ENCODE measurements at places on chromosomes 12 and 14.

- DNase-seq: no peak
Measured at GRCh38 chr14:35215110-35215813, 76.9 kb upstream of the PSMA6 start.

- DNase-seq: peak; percentile 14
Measured at GRCh38 chr14:99729991-99730875, 46.1 kb downstream of the CYP46A1 start.

- DNase-seq: no peak
Measured at GRCh38 chr12:95185072-95185471, 32.2 kb downstream of the FGD6 start.

DNA sequence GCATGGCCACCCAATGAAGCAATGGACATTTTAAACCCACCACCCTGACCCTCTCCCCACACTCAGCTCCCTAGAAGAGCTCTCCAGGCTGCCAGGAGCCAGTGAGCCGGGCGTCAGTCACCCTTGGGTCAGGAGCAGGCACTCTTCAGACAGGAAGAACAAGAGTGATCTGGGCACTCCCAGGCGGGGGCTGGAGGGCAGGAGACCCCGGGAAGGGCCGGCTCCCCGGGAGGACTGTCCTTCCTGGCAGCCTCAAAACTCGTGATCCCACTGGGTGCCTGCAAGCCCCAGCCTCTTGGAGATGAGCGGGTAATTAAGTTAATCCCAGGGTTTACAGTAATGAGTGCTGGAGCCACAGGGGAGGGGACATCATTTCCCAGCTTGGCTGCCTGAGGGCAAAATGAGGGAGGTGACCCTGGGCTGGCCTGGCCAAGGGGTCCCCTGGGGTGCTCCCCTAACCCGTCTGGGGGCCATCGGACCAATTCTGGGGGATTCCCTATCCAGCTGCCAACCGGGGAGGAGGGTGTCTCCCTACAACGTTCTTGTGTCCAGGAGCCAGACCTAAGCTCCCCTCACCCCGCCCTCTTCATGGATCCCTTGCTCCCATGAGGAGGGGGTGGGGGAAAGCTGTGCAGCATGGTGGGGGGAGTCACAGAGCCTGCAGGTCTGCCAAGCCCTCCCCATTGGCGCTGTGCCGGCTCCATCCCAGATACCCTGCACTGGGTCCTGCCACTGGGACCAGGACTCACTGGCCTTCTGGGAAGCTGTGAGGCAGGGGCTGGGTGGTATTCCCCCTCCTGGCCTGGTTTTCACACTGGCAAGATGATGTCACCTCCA lies 59.2 kb downstream of the CCNK start:
- DNase-seq: no peak

- peak; percentile 2 for DNase-seq
Measured at GRCh38 chr12:6688543-6688998, 604 bp downstream of the ZNF384 start.

GRCh38 chr14:31717294-31718085 lies 156.3 kb downstream of the NUBPL start:
- DNase-seq: no peak

- no peak for DNase-seq
Measured at GRCh38 chr12:19003141-19003540, 126.4 kb upstream of the PLEKHA5 start.

- DNase-seq: no peak
Measured at GRCh38 chr14:38616959-38617358, 361.1 kb upstream of the CLEC14A start.

DNA sequence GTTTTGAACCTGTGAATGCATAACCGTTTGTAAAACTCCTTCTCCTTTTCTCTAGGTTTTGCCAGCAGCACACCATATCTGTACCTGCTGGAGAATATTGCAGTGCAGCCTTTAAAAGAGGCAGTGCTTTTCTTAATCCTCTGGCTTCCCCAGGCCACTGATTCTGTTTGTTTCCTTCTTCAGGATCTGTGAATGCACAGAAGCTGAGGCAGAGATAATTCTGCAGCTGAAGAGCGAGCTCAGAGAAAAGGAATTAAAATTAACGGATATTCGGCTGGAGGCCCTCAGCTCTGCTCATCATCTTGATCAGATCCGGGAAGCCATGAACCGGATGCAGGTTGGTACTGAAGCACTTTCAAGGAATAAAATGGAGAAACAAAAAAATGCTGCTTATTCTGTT lies 348.7 kb downstream of the NAV3 start:
- no peak for DNase-seq

DNA sequence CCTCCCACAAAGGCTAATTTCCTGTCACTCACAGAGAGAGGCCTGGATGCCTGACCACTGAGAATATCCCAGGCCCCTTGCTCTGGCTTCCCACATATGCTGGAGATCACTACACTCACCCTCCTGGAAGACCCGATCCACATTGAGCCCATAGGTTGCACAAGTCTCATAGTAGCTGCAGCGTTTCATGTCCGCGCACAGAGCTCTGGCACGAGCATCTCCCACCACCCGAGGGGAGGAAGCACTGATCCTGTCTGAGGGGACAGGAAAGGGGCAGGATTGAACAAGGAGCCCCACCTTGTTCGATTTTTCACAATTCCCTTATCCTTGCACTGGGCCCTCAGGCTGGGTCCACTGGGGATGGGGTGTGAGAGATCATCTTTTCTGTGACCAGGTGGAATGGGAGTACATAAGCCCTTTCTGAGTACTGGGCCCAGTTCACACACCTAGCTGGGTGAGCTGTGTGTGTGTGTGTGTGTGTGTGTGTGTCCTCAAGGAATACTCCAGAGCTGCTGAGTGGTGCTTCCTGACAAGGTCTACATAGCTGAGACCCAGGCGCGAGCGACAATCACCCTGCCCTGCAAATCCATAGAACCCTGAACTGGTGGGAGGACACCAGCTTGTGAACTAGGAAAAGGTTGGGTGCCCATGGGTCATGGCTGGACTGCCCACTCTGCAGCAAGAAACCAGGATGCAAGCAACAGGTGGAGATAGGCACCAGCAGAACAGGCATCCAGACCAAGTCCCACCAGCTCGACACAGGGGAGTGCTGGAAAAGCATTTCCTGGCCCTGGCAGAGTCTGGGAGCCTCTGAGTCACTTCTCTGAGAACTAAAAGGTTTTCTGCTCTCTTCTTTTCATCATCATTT lies 5.6 kb downstream of the AGAP2 start:
- no peak for DNase-seq

GRCh38 chr14:38291681-38292467 lies 36.0 kb upstream of the CLEC14A start:
- no peak for DNase-seq

- DNase-seq: no peak
Measured at GRCh38 chr12:56204275-56204674, 15.0 kb upstream of the SMARCC2 start.

DNA sequence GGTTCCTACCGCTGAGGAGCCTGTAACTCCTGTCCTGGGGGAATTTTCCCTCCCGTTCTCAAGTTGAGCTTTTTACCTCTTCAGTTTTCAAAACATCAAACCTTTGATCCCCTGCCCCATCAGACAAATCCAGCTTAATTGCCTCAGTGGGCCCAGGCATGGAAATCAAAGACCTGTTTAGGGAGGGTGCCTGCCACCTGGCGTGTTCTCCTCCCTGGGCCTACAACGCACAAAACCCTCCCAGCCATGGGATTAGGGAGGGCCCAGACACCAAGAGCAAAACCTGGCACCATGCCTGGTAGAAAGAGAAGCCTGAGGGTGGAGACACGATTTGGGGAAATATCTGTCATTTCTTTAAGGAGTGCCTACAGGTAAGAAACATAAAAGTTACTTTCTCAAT lies 672.9 kb downstream of the BCL11B start:
- DNase-seq: no peak

DNA sequence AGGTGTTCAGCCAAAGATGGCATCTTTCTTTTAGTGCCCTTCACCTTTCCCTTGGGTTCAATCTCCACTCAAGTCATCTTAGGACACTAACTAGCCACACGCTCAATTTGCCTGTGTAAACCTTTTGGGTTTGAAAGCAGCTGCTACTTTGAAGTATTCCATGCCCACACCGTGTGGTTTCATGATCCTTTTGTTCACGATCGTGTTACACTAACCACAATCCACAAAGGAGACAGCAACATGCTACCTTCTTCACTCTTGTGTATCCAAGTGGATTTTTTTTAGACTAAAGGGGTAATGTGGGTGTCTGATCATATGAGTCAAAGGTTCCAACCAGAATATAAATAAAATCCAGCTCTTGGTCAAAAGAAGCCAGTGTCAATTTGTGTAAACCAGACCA lies 122.7 kb upstream of the FAR2 start:
- DNase-seq: no peak

DNA sequence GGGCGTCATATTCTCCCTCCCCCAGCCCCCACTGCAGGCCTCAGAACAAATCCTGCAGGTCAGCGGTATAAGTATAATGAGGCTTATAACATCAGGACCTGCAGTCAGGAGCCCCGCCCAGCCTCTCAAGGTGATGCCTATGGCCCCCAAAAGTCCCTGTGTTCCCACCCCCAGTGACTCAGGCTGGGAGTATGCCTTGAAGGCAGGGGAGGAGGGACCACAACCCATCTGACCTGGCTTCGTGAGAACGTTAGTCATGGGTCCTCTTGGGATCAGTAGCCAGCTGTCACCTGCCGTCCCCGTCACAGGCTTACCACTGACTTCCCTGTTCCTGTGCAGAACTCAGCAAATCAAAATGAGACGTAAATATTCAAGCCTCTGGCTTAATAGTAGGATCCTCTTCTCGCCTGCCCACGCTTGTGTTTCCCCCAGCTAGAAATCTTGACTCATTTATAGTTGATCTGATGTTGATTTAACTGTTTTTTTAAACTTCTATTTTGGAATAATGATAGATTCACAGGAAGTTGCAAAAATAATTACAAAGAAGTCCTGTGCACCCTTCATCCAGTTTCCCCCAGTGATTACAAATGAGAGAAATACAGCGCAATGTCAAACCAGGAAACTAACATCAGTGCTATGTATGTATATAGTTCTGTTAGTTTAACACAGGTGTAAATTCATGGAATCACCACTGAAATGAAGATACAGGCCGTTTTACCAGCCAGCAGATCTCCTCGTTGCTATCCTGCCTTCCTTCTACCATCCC lies 107.5 kb downstream of the ADGRD1 start:
- DNase-seq: no peak

DNA sequence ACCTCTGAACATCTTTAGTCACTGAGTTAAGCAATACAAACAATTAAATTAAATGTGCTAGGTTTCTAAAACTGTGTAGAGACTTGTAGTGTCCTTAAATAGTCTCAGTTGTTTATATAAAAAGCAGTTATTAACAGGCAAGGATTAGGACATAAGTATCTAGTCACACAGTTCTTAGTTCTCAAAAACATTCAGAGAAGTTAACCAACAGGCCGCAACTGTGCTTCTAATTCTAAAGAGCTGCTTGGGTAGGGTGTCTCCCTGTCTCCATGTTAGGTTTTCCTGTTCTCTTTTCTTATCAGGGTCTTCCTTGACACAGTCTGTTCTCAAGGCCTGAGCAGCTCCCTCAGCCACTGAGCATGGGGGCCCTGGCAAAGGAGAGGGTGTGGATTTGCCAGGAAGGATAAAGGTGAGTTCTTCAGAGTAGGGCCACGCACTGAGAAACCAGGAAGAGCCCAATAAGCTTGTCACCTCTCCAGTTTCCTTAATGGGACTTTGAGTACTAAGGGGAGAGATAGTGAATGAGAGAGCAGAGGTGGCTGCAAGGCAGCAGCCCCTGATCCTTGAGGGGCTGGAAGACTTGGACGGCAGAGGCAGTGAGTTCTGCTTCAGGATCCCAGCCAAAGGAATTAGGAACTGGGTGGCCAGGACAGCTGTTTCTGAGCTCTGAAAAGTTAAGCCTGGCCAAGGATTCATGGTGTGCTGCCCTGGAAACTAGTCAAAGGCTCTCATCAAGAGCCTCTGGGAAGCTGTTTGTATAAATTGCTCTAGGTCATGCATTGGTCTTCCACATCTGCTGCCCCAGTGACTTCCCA lies 177.3 kb downstream of the MYRFL start:
- DNase-seq: no peak

- no peak for DNase-seq
Measured at GRCh38 chr12:102959391-102959790, 1.9 kb downstream of the ASCL1 start.

DNA sequence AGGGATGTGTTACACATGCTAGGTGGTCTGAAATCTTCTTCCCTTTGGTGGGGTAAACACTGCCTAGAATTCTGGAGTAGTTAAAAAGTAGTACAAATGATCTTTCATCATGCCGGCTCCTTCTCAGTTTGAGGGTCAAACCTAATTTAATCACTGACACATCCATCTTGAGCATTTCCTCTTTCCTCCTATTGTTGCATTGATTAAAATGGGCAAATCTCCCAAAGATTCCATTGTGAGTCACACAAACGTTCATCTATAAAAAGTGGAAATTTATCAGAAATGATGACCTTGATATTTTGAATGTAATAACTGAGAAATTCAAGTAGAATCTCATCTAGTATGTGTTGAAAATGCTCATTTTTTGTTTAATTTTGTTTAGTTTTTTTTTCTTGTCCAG lies 996.0 kb downstream of the NRXN3 start:
- DNase-seq: no peak

DNA sequence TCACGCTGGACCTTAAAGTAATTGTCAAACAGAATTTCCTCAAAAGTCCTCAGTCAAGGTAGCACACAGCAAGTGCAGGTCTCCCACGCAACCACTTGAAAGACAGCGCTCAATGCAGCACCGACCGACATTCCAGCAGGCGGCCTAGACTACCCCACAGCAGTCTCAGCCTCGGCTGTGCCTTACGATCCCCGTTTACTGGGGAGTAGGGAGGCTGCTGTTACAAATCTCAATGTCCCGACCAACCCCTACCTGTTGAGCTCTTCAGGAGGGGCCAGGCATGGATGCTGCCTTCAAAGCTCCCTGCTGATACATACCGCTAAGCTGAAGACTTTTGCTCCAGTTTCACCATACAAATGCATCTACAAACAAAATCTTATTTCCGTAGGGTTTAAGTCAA lies 21.8 kb downstream of the VPS37B start:
- no peak for DNase-seq

DNA sequence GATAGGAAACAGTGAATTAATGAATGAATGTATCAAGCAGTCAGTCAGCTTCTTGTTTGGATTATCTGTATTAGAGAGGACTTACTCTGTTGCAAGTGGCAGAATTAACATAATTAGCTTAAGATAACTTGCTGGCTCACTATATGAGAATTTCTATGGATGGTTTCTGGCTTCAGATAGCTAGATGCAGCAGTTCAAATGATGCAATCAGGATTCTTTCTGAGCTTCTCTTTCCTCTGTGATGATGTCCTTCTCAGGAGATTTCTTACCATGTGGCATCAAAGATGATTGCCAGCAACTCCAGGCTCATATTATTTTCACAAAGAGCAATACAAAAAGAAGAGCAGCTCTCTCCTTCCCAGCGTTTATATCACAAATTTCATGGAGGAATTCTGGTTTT lies 30.7 kb downstream of the FRMD6 start:
- DNase-seq: no peak

DNA sequence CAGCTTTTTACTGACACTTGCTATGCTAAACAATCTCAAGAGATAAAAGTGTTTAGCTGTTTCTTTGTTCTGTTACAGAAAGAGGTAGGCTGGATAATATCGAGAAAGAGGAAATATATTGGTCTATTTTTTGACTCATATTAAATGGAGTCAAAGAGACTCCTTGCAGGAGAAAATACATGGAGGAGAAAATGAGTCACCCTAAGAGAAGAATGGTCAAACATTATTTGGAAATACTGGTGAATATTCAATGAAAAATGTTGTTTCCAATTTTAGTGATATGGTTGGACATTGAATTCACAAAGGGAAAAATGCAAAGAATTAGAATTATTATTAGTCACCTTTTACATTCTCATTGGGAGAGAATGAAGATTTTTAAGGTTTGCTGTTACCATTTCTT lies 3.2 kb downstream of the KCNJ8 start:
- DNase-seq: no peak

- no peak for DNase-seq
Measured at GRCh38 chr12:88309546-88309945, 167.4 kb downstream of the TMTC3 start.

GRCh38 chr14:69574263-69574953 lies at the start of gene CCDC177:
TSS of gene CCDC177 (minus strand) at chr14:69574871. CDS start at chr14:69573622, 1,249 bp downstream.
- DNase-seq: peak; percentile 46

Measured in activated CD4-positive, CD25-positive, alpha-beta regulatory T cell treated with anti-CD3 and anti-CD28 coated beads, Interleukin-2, amount 50 U/mL, for 16 hours (primary cell).